ENCODE measurements at places on chromosomes 6 and 20. TPM values are rescaled to one million over a fixed set of nuclear protein-coding genes. Genes with fewer than 3 reads are reported as not detected.

DNA sequence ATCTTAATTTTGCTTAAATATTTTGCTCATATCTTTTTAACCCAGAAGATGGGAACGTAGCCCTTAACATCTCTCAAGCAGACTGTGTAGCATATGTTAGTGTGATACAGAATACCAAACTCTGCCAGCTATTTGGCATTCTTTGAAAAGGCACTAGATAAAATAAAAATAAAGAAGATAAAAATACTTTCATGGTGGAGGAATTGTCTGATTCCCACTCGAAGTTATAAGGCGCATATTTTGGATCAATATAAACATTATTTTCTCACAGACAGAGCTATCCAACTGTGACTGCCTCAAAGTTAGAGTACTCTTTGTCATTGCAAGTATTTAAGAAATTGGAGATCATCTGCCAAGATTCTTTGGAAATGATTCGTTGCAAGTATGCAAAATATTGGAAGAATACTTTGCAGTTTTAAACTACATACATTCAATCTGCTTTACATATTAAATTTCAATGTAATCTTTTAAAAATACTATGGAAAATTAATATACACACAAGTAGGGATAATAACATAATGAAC, 10.8 kb upstream of the EEF1E1 start:
- peaks cover 16% of the 10 kb centered on the region for H3K27me3 ChIP-seq
- H3K36me3 ChIP-seq = no peaks in the 10 kb centered on the region
- H3K4me1 ChIP-seq = no peaks in the 10 kb centered on the region
- no peak overlapping the region for H3K4me3 ChIP-seq

DNA sequence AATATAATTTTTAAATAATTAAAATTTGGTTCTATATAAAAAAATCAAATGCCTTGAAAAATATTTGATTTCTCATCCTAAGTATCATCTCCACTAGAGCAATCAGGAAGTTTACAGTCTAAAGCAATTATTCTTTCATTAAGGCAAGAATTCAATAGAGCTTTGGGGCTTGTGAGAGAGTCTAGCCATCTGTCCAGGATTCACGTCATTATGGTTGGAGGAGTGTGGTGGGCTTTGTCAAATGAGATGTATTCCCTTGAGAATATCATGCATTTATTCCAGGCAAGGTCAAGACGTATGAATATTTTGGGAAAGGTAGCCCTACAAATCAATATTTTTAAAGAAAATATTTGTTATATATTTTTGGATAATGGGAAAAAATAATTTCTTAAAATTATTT, 132.4 kb downstream of the ELOVL4 start:
- peaks cover 7% of the 10 kb centered on the region for H3K27me3 ChIP-seq
- H3K27ac ChIP-seq = no peak overlapping the region
- H3K4me3 ChIP-seq = no peak overlapping the region

- no peaks in the 10 kb centered on the region for H3K27me3 ChIP-seq
- H3K36me3 ChIP-seq = peaks cover 67% of the 10 kb centered on the region
- H3K27ac ChIP-seq = no peak overlapping the region
These were observed 54.6 kb downstream of the GJA10 start for GRCh38 chr6:89948876-89949275.

Gene PTGIS
- total RNA-seq = 0.62 TPM

Gene MLN
- not detected for total RNA-seq

DNA sequence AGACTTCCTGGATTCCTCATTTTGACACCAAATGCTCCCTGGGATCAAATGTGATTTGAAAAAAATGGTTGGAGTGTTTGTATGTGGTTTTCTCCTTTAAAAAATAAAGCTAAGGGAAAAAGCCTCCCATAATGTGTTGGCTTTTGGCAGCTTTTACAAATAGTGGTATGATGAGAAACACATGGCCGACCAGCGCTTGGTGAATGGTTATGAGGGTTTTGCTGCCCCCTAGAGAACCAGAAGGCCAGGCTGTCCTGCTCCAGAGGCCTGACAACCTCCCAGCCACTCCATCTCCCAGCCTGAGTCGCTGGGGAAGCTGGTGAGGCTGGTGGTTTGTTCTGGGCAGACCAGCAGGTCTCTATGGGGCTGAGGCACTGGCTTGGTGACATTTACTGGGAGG, 69.3 kb downstream of the CLIC5 start:
- H3K4me1 ChIP-seq = no peaks in the 10 kb centered on the region
- no peak overlapping the region for H3K27ac ChIP-seq
- H3K27me3 ChIP-seq = no peaks in the 10 kb centered on the region
- DNase-seq = no peak
- no peak overlapping the region for H3K4me3 ChIP-seq

DNA sequence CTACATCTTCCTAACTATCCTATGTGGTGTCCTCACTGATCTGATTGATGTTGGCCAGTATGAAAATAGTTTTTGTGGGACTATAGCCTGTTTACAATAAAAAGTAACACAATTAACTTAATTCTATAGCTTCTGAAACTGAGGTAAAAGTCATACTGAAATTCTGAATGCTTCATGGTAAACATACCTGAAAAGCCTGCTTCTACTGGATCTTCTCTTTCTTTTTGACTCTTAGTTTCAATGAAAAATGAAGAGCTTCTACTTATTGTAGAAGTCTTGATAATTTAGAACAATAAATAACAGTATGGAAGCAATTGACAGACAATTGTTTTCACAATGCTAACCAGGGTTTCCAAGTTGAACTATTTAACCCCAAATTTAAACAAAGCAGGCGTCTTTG, 383.9 kb upstream of the MMS22L start:
- H3K36me3 ChIP-seq = no peaks in the 10 kb centered on the region
- H3K4me3 ChIP-seq = no peak overlapping the region
- no peaks in the 10 kb centered on the region for H3K27me3 ChIP-seq
- DNase-seq = no peak
- no peak overlapping the region for H3K27ac ChIP-seq
- no peaks in the 10 kb centered on the region for H3K4me1 ChIP-seq

DNA sequence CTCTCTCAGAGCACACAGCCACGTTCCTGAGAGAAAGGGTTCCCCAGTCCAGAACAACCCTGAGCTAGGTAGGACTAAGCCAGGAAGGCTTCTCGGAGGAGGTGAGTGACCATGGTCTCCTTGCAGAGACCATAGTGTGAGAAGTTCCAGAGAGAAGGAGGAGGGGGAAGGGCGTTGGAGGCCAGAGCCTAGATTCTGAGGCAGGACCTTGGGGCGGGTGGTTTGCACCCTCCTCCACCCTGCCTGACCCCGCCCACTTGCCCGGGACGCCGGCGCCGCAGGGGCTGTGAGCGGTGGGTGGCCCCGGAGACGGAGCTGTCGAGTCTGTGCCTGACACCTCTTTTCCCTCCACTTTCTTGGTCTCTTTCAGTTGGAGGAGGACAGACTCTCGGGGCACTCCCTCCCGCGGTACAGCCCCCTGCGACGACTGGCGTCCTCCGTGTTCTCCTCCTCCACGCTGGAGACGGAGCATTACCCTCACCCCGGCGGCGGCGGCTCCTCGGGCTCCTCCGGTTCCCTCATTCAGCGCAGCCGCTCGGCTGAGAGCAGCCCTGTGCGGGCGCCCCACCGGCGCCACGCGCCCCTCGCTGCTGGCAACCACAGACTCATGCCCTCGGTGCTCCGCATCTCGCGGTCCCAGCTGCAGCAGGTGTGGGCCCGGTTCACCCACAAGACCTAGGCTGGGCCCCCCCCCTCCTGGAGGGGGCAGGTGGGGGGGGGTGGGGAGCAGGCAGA, 26.2 kb downstream of the TTBK1 start:
- peaks cover 5% of the 10 kb centered on the region for H3K4me1 ChIP-seq
- DNase-seq = peak; percentile 31
- no peaks in the 10 kb centered on the region for H3K36me3 ChIP-seq
- no peak overlapping the region for H3K27ac ChIP-seq
- peaks cover 45% of the 10 kb centered on the region for H3K27me3 ChIP-seq

- no peaks in the 10 kb centered on the region for H3K4me1 ChIP-seq
- no peak overlapping the region for H3K4me3 ChIP-seq
- no peak overlapping the region for H3K27ac ChIP-seq
- no peaks in the 10 kb centered on the region for H3K27me3 ChIP-seq
- DNase-seq = no peak
These were observed 343.9 kb downstream of the SOX4 start for GRCh38 chr6:21937466-21937865.

Gene HLA-DRB5
- 29.2 TPM for total RNA-seq

Measured in activated CD4-positive, alpha-beta T cell treated with anti-CD3 and anti-CD28 coated beads, Interleukin-2, amount 10 ng/mL, durations not matched to agents 7 days and 5 days (primary cell).